ENCODE measurements at places on chromosomes 5 and 9.

GRCh38 chr9:131954299-131954698 is 125.4 kb downstream of the MED27 start:
- DNase-seq: no peak

- no peak for DNase-seq
These were observed 272.4 kb downstream of the CDK5RAP2 start for GRCh38 chr9:120307599-120307998.

DNA sequence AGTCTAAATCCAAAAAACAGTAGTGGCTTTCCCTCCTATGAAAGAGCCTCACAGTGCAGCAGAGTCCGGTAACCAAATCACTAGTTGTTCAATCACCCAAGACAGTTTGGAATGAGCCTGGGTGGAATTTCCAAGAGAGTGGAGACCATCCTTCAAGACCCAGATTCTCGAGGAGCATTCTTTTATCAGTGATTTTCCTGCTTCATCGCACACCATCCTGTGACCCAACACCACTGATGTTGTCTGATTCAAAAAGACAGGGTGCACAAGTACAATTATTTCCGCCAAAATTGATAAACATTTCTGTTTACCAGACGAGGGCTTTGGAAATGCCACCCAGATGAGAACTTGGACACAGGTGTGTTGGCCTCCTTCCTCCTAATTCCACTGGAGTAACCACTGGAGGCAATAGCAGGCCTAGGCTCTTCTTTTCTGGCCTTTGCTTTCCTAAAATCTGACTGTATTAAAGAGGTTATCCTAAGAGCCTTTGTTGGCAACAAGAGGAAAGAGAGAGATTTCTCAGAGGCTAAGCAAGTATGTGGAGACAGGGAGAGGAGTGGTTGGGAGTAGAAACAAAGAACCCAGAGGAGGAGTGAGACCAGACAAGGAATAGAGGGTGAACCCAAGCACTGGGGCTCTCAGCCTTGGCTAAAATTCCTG is 56.3 kb upstream of the S1PR3 start:
- no peak for DNase-seq

DNA sequence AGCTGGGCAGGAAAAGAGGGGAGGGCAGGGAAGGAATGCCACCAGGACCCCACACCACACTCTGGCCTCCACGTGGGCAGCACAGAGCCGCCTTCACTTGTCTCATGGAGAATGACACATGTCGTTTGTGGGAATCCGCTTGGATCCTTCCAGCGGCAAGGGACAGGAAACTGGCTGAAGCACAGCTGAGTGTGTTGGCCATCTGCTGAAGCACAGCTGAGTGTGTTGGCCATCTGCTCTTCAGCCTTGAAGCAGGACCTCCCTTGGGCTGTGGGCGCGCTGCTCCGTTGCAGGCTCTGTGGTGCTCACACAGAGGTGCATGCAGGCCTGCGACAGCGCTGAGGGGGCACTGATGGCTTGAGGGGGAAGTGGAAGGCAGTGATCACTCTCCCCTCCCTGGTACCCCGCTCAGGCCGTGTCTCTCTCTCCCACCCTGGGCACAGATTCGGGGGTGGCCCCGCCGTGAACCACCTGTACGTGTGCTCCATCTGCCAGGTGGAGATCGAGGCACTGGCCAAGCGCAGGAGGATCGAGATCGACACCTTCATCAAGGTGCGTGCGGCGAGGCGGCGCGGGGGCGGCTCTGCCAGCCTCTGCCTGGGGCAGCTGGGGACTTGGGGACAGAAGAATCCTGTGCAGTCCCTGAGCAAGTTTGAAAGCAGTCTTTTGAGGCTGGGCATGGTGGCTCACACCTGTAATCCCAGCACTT is 40.6 kb downstream of the USP20 start:
- DNase-seq: no peak

- DNase-seq: no peak
These were observed 161.1 kb downstream of the CSNK1G3 start for GRCh38 chr5:123673107-123673506.

DNA sequence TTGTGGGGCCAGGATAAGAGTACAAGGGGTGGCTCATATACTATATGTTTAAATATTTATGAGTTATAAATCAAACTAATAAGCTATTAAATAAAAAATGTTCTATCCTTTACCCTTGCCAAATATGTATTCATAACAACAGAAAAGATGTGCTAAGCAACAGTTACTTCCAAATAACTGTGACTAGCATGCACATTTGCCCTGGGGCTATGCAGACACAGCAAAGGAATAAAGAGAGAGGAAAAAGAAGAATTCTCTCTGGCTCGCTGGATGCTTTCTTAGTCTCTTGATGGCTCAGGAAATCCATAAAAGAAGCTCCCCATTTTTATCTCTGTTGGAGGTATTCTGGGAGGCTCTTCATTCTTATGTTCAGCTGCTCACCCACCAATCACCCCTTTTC is 182.4 kb upstream of the ATP10B start:
- no peak for DNase-seq

- no peak for DNase-seq
These were observed 409.3 kb downstream of the ADGRV1 start for GRCh38 chr5:90967851-90968250.

- no peak for DNase-seq
These were observed 182.0 kb upstream of the SMIM23 start for GRCh38 chr5:171603591-171603990.

GRCh38 chr9:116267021-116267420 is 113.4 kb downstream of the PAPPA start:
- no peak for DNase-seq

- peak; percentile 9 for DNase-seq
These were observed 147.6 kb downstream of the GAPVD1 start for GRCh38 chr9:125409217-125409636.

DNA sequence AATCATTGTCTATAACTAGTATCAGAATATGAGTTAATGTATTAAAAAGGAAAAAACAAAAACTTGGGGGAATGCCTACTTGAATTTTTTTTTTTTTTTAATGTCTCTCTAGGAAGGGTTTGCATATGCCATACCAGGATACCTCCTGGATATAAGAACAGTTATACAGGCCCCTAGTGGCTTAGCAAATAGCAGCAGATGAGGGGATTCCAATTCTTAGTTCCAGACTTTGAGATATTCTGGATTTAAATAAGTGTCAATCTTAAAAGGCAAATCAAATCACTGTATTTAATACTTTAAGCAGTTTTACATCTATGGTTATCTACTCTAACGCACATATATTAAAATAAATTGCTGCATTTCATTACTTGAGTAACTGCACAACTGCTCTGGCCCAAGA is 1055.5 kb upstream of the DMAC1 start:
- DNase-seq: no peak

DNA sequence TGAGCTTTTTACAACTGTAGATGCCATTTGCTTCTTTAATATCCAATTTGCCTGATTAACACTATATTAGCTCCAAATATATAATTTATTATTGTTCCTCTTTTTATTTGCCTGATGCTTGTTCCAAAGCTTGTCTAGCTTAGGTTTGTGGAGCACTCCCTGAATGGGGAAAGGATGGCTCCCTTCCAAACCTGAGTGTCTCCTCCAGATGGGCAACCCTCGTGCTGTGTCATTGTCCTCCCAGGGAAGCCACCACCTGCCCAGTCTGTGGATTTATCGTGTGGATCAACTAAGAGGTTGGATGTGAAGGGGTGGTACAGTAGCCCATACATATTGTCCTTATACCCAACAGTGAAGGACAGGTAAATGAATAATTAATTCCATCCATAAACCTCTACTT is 404.9 kb downstream of the CDK5RAP2 start:
- DNase-seq: no peak

GRCh38 chr9:130337318-130337717 is 71.8 kb downstream of the HMCN2 start:
- no peak for DNase-seq
